ENCODE measurements at places on chromosomes 3 and 15.

- DNase-seq, result no peak
Observed at GRCh38 chr3:26259176-26259575, 363.4 kb upstream of the LRRC3B start.

DNA sequence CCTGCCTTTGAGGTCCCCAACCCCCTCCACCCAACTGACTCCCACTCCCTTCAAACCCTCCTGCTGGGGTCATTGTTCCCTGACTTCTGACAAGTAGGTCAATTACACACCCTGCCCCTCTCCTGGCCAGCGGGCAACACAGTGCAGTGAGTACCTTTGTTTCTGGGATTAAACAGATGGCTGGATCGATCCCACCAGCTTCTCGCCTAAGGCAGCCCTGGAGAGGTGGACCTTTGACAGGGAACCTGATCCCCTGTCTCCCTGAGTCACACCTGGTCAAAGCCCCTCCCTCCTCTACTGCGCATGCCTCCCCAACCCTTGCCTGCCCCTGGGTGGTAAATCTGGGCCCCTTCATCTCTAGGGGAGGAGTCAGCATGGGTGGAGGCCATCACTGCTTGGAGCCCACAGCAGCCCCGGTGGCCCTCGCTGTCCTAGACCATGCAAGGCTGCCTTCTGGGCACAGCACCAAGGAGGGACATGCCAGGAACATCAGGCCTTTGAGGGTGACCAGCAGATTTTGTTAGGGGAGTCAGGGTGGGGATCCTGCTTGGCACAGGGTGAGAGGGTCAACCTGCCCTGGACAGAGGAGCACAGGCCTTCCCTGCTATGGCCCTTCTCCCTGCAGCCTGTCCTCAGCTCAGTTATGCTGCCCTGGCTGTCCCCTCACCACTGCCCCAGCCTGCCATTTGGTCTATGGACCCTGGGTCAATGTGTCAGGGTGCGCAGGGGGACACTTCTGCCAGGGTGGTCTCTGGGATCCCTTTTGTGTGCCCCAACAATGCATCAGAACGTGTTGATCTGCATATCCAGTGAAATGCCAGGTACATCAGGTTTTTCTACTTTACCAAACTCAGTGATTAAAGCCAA, 9.8 kb upstream of the PRR23E start:
- DNase-seq, result no peak

DNA sequence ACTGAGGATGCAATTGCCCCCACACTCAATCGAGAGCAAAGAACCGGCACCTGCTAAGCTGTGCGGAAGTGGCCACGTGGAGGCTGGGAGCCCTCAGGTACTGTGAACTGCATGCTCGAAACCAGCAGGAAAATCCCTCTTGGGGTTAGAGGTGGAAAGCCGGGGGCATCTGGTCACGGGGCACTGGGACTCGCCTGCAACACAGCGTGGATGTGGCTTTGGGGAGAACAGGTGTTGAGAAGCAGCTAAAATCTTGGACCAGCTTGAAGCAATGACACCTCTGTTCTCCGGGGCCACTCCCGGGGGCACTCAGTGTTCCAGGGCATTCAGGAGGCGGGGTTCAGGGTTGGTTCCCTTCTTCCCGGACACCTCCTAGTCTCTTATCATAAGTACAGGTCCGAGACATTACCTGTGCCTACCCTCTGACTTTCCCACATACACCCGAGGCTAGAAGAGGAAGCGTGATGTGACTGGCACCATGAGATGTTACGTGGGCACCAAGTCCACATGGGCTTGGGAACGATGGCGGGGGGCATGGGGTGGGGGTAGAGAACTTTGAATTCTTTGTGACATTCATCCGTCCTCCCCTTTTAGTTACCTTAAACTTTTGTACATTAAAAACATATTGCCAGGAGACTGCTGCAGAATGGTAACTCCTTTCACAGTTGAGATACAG, 172.0 kb downstream of the ADAMTS17 start:
- no peak for DNase-seq

- peak; percentile 17 for DNase-seq
Observed at GRCh38 chr3:61847784-61848462, 286.6 kb downstream of the PTPRG start.

GRCh38 chr3:172159962-172160538, 120.7 kb downstream of the FNDC3B start:
- DNase-seq, result no peak

- DNase-seq, result no peak
Observed at GRCh38 chr3:197293605-197294237, 4.7 kb downstream of the DLG1 start.

GRCh38 chr3:18841422-18842343, 306.6 kb upstream of the KCNH8 start:
- no peak for DNase-seq

All from HepG2 (cell line).